Activated T-helper 1 cell treated with anti-CD3 and anti-CD28 coated beads, Interleukin-12 subunit alpha, Interleukin-12 subunit beta, Interleukin-2, Interleukin-4 antibody, amounts not matched to agents 30 ng/mL and 10 ng/mL and 1 ng/mL, durations not matched to agents 14 hours and 24 hours and 36 hours (primary cell): ENCODE measurements at places on chromosomes 3 and 15. TPM values are rescaled to one million over a fixed set of nuclear protein-coding genes. Genes with fewer than 3 reads are reported as not detected.

The CYB561D2 gene
- total RNA-seq, result 30.0 and 35.9 TPM in 2 replicates

The CHRFAM7A gene
- not detected in 2 replicates for total RNA-seq

The HACL1 gene
- total RNA-seq, result 21.4 and 24.8 TPM in 2 replicates

The ISLR2 gene
- not detected in 2 replicates for total RNA-seq

The LYZL4 gene
- not detected in 2 replicates for total RNA-seq

The TGM5 gene
- not detected in 2 replicates for total RNA-seq

The MEX3B gene
- 0.59 and 0.73 TPM in 2 replicates for total RNA-seq

The B3GALNT1 gene
- 2.4 and 2.6 TPM in 2 replicates for total RNA-seq

The GPR87 gene
- 0.62 and 0.93 TPM in 2 replicates for total RNA-seq

The MNS1 gene
- 0.17 and 0.44 TPM in 2 replicates for total RNA-seq

The RBP2 gene
- total RNA-seq, result not detected in 2 replicates

The BCHE gene
- not detected in 2 replicates for total RNA-seq

GRCh38 chr3:170413291-170413690 is 5.4 kb upstream of the CLDN11 start:
- no peaks in the 10 kb centered on the region for H3K36me3 ChIP-seq
- H3K4me1 ChIP-seq, result peaks cover 3% of the 10 kb centered on the region
- DNase-seq, result no peak

GRCh38 chr3:111732252-111732879 is 126.7 kb upstream of the PHLDB2 start:
- DNase-seq, result no peak
- peaks cover 13% of the 10 kb centered on the region for H3K4me1 ChIP-seq
- no peaks in the 10 kb centered on the region for H3K27me3 ChIP-seq
- no peak overlapping the region for H3K27ac ChIP-seq
- H3K4me3 ChIP-seq, result no peak overlapping the region

- no peak overlapping the region for H3K4me3 ChIP-seq
- no peaks in the 10 kb centered on the region for H3K4me1 ChIP-seq
- no peak overlapping the region for H3K27ac ChIP-seq
- H3K27me3 ChIP-seq, result peaks cover 2% of the 10 kb centered on the region
- H3K36me3 ChIP-seq, result no peaks in the 10 kb centered on the region
- DNase-seq, result peak; percentile 7
Measured at GRCh38 chr15:47196048-47196447, 521.3 kb upstream of the SEMA6D start.

- no peak overlapping the region for H3K4me3 ChIP-seq
- no peaks in the 10 kb centered on the region for H3K4me1 ChIP-seq
- no peak for DNase-seq
- H3K36me3 ChIP-seq, result no peaks in the 10 kb centered on the region
Measured at GRCh38 chr3:140924097-140924873, 17.4 kb upstream of the SLC25A36 start.

DNA sequence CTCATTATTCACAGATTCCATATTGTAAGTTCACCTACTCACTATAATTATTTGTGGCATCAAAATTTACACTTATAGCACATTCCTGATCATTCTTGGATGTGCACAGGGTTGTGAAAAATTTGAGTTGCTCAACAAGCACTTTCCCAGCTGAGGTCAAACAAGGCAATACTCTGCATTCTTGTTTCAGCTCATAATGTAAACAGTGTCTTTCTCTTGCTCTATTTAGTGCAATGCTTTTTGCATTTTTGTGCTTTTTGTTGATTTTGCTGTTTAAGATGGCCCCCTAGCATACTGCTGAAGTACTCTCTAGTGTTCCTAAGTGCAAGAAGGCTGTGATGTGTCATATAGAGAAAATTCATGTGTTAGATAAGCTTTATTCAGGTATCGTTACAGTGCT is 66.7 kb upstream of the TNIK start:
- no peak overlapping the region for H3K27ac ChIP-seq
- no peaks in the 10 kb centered on the region for H3K4me1 ChIP-seq
- no peaks in the 10 kb centered on the region for H3K27me3 ChIP-seq
- H3K36me3 ChIP-seq, result peaks cover under 1% of the 10 kb centered on the region
- H3K4me3 ChIP-seq, result no peak overlapping the region

- no peaks in the 10 kb centered on the region for H3K36me3 ChIP-seq
- H3K27me3 ChIP-seq, result peaks cover 2% of the 10 kb centered on the region
- no peak for DNase-seq
- H3K4me3 ChIP-seq, result no peak overlapping the region
Measured at GRCh38 chr3:9074079-9074478, 110.8 kb upstream of the RAD18 start.

DNA sequence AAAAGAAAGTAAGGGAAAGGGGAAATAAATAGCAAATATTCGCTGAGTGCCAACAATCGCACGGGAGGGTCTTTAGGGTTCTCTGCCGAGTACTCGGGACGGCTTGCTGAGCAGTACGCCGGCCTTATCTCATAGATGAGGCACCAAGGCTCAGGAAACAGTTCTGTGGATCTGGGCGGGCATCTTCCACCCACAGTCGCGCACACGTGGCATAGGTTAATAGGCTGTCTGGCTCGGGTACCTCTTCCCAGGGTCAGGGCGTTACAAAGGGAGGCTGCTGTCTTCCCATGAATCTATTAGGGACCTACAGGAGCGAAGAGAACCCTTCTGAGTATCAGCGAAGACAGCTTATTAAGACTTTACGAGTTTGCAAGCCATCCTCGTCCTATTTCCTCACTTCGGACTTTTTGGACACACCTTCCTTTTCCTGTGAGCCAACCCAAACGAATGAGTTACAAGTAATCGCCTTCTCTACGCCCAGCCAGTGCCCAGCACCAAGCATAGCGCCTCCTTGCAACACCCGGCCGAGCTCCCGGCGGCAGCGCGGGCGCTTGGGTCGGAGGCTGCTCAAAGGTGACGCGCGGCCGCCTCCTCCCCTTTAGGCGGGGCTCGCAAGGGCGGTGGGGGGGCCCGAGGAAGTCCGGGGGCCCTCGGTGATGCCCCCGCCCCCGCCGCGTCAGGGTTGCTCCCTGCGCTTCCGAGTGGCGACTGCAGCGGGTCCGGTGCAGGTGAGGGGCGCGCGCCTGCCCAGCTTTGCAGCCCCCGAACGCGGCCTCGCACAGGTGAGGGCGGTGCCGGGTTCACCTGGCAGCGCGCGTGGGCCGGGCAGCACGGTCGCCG is at the start of gene MCTP2:
Gene MCTP2 (plus strand): TSS at position 679 of the 840 bp plus-strand sequence. CDS start 66,705 bp downstream, outside the sequence.
- peaks cover 36% of the 10 kb centered on the region for H3K36me3 ChIP-seq
- DNase-seq, result peak; percentile 86
- H3K4me1 ChIP-seq, result peaks cover 87% of the 10 kb centered on the region
- H3K27me3 ChIP-seq, result no peaks in the 10 kb centered on the region

DNA sequence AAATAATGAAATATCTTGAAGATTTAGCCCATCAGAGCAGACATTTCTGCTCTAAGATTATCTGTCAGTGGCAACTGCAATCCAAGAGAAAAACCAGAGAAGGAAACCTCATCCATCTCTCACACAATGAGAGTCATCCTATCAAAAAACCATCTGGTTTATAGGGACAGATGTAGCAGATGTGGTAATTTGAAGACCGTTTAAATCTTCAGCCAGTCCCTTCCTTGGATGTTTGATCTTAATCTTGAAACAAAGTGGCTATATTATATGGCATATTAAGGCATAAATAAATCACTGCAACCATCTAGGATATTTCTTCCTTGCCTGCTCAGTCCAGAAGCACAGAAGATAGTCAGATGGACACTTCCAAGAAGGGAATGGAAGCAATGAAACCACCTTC is 305.3 kb downstream of the MAGI1 start:
- no peaks in the 10 kb centered on the region for H3K36me3 ChIP-seq
- peaks cover 2% of the 10 kb centered on the region for H3K27me3 ChIP-seq
- H3K4me1 ChIP-seq, result no peaks in the 10 kb centered on the region

DNA sequence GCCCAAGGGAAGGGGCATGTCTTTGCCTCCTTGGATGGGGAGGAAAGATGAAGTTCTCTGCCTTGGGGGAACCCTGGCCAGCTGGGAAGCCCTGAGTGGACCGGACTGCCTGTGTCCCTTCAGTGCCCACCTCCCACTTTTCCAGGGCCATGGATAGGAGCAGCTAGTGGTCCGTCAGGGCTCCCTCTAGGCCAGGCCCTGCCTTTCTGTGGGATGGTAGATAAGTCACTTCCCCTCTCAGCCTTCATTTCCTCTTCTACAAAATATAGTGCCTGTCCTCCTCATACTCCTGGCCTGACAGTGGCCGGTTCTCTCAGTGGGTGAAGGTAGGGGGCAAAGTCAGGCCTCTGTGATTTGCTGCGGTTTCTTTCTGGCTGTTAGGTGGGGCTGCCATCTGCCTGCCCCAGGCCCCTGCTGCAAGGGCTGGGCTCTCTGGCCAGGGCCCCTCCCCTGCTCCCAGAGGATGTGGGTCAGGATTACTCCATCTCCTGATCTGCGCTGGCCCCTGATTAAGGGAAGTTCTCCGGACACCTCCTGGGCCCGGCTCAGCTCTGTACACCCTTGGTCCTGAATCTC is 1.4 kb downstream of the PLEKHO2 start:
- H3K36me3 ChIP-seq, result peaks cover 8% of the 10 kb centered on the region
- no peak for DNase-seq
- no peaks in the 10 kb centered on the region for H3K27me3 ChIP-seq
- peak overlapping the region; percentile 91 for H3K27ac ChIP-seq
- peak overlapping the region; percentile 92 for H3K4me3 ChIP-seq

GRCh38 chr3:57281715-57282114 is 10.8 kb downstream of the ASB14 start:
- no peaks in the 10 kb centered on the region for H3K36me3 ChIP-seq
- H3K27me3 ChIP-seq, result peaks cover 3% of the 10 kb centered on the region
- H3K4me3 ChIP-seq, result no peak overlapping the region
- no peaks in the 10 kb centered on the region for H3K4me1 ChIP-seq
- H3K27ac ChIP-seq, result no peak overlapping the region

GRCh38 chr3:46488735-46489361 is 8.9 kb upstream of the RTP3 start:
- peaks cover 4% of the 10 kb centered on the region for H3K27me3 ChIP-seq
- H3K36me3 ChIP-seq, result no peaks in the 10 kb centered on the region
- DNase-seq, result peak; percentile 85
- peaks cover 9% of the 10 kb centered on the region for H3K4me1 ChIP-seq

GRCh38 chr3:10783360-10784351 is 32.4 kb upstream of the SLC6A11 start:
- peak; percentile 13 for DNase-seq
- H3K27ac ChIP-seq, result no peak overlapping the region

DNA sequence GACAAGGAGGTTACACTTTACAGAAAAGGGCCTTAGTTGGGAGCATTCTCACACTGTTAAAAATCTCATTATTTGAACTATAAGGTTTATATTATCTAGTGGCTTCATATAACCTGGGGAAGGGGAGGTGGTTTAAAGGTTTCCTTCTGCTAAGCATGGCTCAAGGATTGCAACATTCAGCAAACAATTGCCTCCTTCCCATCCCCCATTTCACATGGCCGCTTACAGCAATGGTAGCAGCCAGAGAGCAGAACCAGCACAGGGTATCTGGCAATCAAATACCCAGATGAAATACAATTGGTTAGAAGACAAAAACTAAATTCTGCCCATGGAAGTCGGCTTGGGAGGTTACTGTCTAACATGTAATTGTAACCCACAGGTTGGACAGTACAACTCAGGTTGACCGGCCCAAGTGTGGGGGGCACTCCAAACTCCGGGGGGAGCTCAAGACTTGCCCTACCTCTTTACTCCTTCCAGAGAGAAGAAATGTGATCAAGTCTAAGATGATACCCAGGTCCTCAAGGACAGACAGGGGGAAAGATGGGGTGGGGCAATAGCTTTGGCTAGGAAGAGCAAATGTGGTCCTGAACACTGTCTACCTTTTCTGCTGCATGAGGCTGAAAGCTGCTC is 15.5 kb downstream of the ETV5 start:
- peaks cover 60% of the 10 kb centered on the region for H3K27me3 ChIP-seq
- no peak overlapping the region for H3K4me3 ChIP-seq
- peaks cover 5% of the 10 kb centered on the region for H3K4me1 ChIP-seq
- DNase-seq, result no peak
- no peaks in the 10 kb centered on the region for H3K36me3 ChIP-seq

GRCh38 chr3:42122261-42123011 is 31.3 kb downstream of the TRAK1 start:
- DNase-seq, result no peak
- no peaks in the 10 kb centered on the region for H3K27me3 ChIP-seq
- H3K4me3 ChIP-seq, result no peak overlapping the region
- peaks cover 19% of the 10 kb centered on the region for H3K36me3 ChIP-seq
- H3K27ac ChIP-seq, result no peak overlapping the region
- H3K4me1 ChIP-seq, result peaks cover 32% of the 10 kb centered on the region

DNA sequence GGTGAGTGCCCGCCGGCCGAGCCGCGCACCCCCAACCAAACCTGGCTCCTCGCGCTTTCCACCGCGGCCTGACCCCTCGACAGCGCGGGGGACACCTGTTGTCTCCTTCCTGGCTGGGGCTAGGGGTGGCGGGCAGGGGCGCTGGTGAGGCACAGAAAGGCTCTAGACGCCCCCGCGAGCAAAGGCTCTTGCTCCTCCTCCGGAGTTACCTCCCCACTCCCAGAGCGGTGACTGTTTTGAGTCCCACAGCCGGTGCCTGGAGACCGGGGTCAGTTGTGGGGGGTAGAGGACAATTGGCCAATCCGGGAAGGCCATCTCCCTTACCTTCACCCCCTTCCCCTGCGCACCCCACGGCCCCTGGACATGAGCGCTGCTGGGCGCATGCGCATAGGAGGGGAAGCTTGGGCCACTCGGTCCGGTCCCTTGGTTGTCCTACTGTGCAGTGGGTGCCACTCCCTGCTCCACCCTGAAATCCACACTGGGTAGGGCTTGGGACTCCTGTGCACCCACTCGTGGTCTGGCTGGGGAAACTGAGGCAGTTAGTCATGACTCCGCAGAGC is 554 bp downstream of the CHST13 start:
- H3K27ac ChIP-seq, result no peak overlapping the region
- H3K4me1 ChIP-seq, result no peaks in the 10 kb centered on the region
- H3K36me3 ChIP-seq, result no peaks in the 10 kb centered on the region
- peaks cover 33% of the 10 kb centered on the region for H3K27me3 ChIP-seq
- no peak overlapping the region for H3K4me3 ChIP-seq

GRCh38 chr15:25170113-25170731 is 215.4 kb downstream of the SNRPN start:
- no peaks in the 10 kb centered on the region for H3K4me1 ChIP-seq
- no peaks in the 10 kb centered on the region for H3K36me3 ChIP-seq
- H3K27me3 ChIP-seq, result no peaks in the 10 kb centered on the region

- H3K4me1 ChIP-seq, result no peaks in the 10 kb centered on the region
- no peak overlapping the region for H3K4me3 ChIP-seq
- H3K36me3 ChIP-seq, result no peaks in the 10 kb centered on the region
Measured at GRCh38 chr3:32835961-32836360, 18.2 kb downstream of the TRIM71 start.

- no peaks in the 10 kb centered on the region for H3K27me3 ChIP-seq
- no peak for DNase-seq
- H3K36me3 ChIP-seq, result peaks cover 33% of the 10 kb centered on the region
- peaks cover 66% of the 10 kb centered on the region for H3K4me1 ChIP-seq
Measured at GRCh38 chr3:15428539-15428938, 1.1 kb downstream of the EAF1 start.

- peaks cover 25% of the 10 kb centered on the region for H3K27me3 ChIP-seq
- H3K36me3 ChIP-seq, result no peaks in the 10 kb centered on the region
- H3K27ac ChIP-seq, result no peak overlapping the region
- no peak overlapping the region for H3K4me3 ChIP-seq
- DNase-seq, result no peak
- H3K4me1 ChIP-seq, result no peaks in the 10 kb centered on the region
Measured at GRCh38 chr3:186333256-186333655, 28.8 kb downstream of the DGKG start.

GRCh38 chr15:74304431-74304830 is 63.0 kb downstream of the CYP11A1 start:
- DNase-seq, result no peak
- peaks cover 29% of the 10 kb centered on the region for H3K27me3 ChIP-seq
- no peaks in the 10 kb centered on the region for H3K36me3 ChIP-seq
- H3K4me3 ChIP-seq, result no peak overlapping the region
